Erythroblast (primary cell): ENCODE measurements at places on chromosomes 5 and 9.

GRCh38 chr5:31107091-31107518, 86.4 kb upstream of the CDH6 start:
- no peak for DNase-seq

GRCh38 chr5:67552773-67553172, 356.2 kb upstream of the CD180 start:
- DNase-seq, result no peak

DNA sequence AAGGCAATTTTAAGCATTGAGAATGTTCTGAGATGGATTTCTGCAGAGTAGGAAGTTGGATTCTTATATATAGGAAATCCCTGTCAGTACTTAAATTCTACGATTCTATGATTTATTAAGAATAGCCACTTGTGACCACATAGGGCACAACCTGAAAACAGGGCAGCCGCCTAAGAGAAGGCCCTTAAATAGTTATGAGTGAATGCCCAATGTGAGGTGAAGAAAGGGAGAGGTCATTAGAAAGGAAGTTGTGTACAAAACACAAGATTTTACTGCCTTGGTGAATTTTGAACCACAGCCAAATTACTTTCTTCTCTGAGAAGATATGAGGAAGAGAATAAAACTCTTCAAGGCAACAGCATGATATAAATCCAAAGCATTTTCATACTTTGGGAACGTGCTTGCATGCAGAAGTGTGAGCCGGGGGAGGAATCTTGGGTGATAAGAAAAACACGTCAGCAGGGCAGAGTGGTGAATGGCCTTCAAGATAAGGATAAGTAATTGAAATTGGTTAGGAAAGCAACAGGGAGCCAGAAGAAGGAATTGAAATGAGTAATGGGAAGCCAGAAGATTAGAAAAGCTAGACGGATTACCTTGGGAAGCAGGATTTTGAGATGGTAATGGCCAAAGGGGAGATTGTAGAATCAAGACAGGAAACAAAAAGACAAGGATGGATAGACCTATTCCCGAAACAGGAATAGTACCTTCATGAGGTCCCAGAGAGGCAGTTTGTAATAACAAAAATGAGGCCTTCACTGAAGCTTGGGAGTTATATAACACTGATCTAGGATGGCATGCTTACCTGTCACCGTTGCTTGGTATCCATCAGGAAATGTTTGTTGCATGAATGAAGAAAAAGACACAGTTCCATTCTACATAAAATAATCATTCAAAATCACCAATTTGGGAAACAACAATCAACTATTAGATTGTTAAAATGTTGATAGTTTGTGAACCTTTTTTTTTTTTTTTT, 244.3 kb downstream of the PDE4D start:
- DNase-seq, result peak; percentile 78

GRCh38 chr5:111165058-111165457, 59.1 kb upstream of the CAMK4 start:
- no peak for DNase-seq

- no peak for DNase-seq
Measured at GRCh38 chr9:4228606-4229005, 71.3 kb downstream of the GLIS3 start.

- DNase-seq, result no peak
Measured at GRCh38 chr9:115193777-115194176, 75.8 kb upstream of the TNC start.

DNA sequence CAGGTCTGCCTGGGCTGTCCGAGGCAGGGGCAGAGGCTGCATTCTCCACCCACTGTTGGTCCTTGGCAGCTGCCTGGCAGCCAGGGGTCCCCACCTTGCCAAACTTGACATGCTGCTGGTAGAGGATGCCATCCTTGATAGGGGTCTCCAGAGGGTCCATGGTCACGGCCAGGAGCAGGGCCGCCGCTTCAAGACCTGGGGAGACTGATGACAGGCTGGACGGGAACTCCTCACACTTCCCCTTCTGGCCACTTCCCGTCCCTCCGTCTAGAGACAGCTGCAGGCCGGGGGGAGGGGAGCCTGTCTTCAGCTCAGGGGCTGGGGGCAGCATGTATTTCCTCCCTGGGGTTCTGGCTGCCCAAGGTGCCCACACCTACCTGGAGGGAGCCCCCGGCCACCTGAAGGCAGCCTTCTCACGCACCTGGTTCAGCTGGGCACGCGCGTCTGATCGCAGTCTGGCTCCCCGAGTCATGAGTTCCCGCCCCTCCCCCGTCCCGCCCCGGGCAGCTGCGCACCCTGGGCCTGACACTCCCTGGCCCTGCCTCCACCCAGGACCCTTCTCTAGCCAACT, at the start of gene DOK3:
Gene DOK3 (minus strand): TSS at position 446 of the 571 bp plus-strand sequence. CDS start 286 bp downstream, at position 160.
- DNase-seq, result peak; percentile 67

- no peak for DNase-seq
Measured at GRCh38 chr5:43851741-43852140, 248.8 kb downstream of the NNT start.

GRCh38 chr9:98071737-98072136, 15.2 kb downstream of the NANS start:
- DNase-seq, result no peak
